ENCODE measurements at places on chromosomes 2 and 18. TPM values are rescaled to one million over a fixed set of nuclear protein-coding genes. Genes with fewer than 3 reads are reported as not detected.
A peak's percentile ranks its signal among the peaks of the same experiment; 100 is the strongest.

- no peaks in the 10 kb centered on the region for H3K36me3 ChIP-seq
- no peaks in the 10 kb centered on the region for H3K27me3 ChIP-seq
- H3K4me1 ChIP-seq, result no peaks in the 10 kb centered on the region
- no peak overlapping the region for H3K4me3 ChIP-seq
Measured at GRCh38 chr2:60526623-60527022, 26.8 kb downstream of the BCL11A start.

DNA sequence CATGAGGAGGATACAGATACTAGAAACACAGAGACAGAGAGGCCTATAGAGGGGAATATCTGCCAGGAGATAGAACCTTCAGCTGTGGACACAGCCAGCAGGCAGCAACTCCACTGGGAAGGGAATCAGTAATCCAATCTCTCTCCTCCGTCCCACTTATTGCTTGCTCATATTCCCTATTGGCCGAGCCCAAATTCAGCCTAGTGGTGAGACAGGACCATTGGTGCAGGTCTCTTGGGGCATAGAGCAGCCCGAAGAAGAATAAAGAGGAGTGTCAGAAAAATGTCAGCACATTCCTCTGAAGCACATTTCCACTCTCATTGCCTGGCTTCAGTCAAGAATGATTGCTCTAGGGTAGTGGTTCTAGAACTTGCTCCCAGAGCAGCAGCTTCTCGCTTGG is 1091.5 kb upstream of the GYPC start:
- DNase-seq, result no peak
- H3K27ac ChIP-seq, result no peak overlapping the region
- no peaks in the 10 kb centered on the region for H3K36me3 ChIP-seq
- no peaks in the 10 kb centered on the region for H3K4me1 ChIP-seq

DNA sequence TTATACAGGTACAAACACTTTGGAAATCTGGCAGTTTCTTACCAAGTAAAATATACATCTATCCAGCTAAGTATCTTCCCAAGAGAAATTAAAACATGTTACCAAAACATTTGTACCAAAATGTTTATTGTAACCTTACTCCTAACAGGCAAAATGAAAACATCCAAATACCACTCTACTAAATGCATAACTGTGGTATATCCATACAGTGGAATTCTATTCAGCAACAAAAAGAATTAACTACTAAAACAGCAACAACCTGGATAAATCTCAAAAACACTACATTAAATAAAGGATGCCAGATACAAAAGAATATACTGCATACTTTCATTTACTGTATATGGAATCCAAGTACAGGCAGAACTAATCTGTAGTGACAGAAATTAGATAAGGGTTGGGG is 51.1 kb downstream of the TLK1 start:
- H3K4me3 ChIP-seq, result no peak overlapping the region
- no peak overlapping the region for H3K27ac ChIP-seq
- DNase-seq, result no peak
- no peaks in the 10 kb centered on the region for H3K27me3 ChIP-seq
- H3K36me3 ChIP-seq, result peaks cover 5% of the 10 kb centered on the region

DNA sequence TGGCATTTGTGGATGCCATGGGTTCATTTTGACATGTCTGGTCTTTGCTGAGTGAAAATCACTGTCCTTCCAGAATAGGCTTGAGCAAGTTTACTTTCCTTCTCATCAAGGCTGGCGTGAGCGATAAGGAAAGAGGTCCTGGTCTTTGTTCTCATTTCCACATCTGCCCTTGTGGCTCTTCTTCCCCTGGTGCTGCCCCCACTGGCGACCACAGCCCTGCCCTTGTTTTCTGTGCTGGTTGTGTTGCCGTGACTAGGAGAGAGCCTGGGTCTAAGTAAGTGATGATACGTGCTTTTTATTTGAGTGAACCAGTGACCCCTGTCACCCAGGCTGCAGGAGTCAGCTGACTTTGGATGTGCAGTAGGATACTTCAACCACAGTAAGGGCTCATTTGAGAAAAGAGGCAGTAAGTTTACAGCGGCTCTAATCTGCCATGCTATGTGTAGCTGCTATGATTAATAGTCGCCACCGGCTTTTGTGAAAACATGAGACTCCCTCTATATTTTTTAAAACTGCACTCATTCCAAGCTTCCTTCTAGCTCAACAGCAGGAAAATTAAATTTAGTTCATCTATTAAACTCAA is 441.7 kb downstream of the RNF144A start:
- H3K27ac ChIP-seq, result no peak overlapping the region
- no peak overlapping the region for H3K4me3 ChIP-seq
- no peak for DNase-seq

- DNase-seq, result no peak
- H3K4me3 ChIP-seq, result no peak overlapping the region
- H3K27me3 ChIP-seq, result no peaks in the 10 kb centered on the region
- H3K4me1 ChIP-seq, result no peaks in the 10 kb centered on the region
- no peak overlapping the region for H3K27ac ChIP-seq
Measured at GRCh38 chr2:210539578-210540416, 16.6 kb upstream of the CPS1 start.

- no peaks in the 10 kb centered on the region for H3K36me3 ChIP-seq
- no peak overlapping the region for H3K27ac ChIP-seq
- no peak overlapping the region for H3K4me3 ChIP-seq
- DNase-seq, result no peak
- H3K27me3 ChIP-seq, result no peaks in the 10 kb centered on the region
Measured at GRCh38 chr2:201542291-201542690, 90.8 kb downstream of the STRADB start.

Gene OTX1
- not detected for total RNA-seq

Gene CRYBA2
- not detected for total RNA-seq

Gene CHRNA1
- not detected for total RNA-seq

Gene TTN
- 0.83 TPM for total RNA-seq

Gene ANTXR1
- total RNA-seq, result 0.22 TPM

DNA sequence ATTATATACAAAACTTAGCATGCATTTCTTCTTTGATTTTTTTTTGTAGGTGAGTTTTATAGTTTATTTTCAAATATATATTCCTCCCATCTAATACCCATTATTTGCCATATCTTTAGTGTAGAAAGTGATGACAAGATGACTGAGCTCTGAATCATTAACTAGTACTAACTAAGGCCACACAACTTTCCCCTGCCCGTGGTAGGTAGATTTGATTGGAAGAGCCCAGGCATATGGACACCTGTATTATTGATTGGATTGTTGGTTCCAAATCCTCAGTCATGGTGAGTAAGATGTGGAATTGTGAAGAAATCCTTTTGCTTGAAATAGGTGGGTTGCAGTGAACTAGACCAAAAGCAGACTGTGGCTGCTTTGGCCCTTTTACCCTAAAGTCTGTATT is 54.8 kb downstream of the ABI2 start:
- DNase-seq, result no peak
- no peak overlapping the region for H3K4me3 ChIP-seq
- H3K27ac ChIP-seq, result no peak overlapping the region
- no peaks in the 10 kb centered on the region for H3K27me3 ChIP-seq
- H3K4me1 ChIP-seq, result no peaks in the 10 kb centered on the region
- no peaks in the 10 kb centered on the region for H3K36me3 ChIP-seq

DNA sequence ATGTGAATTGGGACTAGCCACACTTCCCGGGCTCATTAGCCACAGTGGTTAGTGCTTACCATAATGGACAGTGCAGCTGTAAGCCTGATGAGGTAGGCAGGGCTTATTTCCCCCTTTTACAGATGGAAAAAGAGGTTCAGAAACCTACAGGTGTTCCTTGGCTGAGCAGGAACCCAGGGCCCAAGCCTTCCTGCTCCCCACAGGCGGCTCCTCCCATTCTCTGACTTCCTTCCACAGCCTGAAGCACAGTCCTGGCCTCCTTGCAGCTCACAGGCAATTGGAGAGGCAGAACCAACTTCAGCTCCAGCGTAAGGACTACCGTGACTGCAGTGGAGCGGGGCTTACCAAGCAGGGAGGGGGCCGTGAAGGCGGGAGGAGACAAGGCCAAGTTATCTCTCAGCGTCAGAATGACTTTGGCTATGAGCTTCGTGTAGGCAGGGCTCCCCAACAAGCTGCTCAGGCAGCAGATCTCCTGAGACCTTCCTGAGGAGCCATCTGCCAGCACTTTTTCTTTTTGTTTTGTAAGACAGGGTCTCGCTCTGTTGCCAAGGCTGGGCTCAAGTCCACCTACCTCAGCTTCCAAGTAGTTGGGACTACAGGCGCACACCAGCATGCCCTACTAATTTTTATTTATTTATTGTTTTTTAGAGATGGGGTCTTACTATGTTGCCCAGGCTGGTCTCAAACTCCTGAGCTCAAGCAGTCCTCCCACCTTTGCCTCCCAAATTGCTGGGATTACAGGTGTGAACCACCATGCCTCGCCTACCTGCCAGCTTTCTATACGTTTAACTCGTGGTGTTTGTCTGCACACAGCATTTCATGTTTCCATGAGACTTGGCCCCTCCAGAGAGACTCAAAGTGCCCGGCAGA is 34.2 kb upstream of the NT5DC4 start:
- H3K36me3 ChIP-seq, result no peaks in the 10 kb centered on the region
- no peak overlapping the region for H3K4me3 ChIP-seq
- peaks cover 11% of the 10 kb centered on the region for H3K4me1 ChIP-seq
- H3K27ac ChIP-seq, result peak overlapping the region; percentile 53

GRCh38 chr2:172307800-172308199 is 119.6 kb upstream of the ITGA6 start:
- no peak overlapping the region for H3K4me3 ChIP-seq
- no peaks in the 10 kb centered on the region for H3K27me3 ChIP-seq
- H3K36me3 ChIP-seq, result no peaks in the 10 kb centered on the region
- H3K4me1 ChIP-seq, result no peaks in the 10 kb centered on the region
- H3K27ac ChIP-seq, result no peak overlapping the region
- no peak for DNase-seq

DNA sequence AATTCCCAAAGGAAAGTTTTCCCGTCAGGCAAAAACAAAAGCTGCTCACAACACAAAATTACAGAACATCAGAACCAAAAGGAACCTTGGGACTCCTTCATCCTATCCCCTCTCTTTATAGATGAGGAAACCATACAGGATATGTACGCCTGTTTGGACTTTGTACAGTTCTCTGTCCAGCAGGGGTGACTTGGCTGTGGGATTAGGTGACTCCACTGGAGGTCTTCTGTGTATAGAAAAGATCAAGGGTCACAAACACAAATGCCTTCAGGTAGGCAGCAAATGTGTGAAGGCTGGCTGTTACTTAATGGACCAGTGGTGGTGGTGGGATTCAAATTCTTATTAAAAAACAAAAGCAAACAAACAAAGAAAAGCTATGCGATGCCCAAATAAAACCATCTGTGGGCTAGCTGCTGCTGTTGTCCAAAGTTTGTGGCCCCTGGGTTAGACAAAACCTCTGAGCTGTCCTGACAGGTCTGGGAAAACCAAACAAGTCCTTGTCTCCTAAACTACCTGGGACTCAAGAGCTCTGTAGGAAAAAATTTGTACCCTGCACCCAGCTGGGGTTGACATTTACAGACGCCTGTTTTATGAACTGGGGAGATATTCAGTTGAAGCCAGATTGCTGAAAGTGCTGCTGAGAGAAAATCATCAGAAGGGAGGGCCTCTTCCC is 1.3 kb upstream of the CEP68 start:
- H3K27me3 ChIP-seq, result no peaks in the 10 kb centered on the region
- peaks cover 61% of the 10 kb centered on the region for H3K4me1 ChIP-seq

GRCh38 chr2:174493549-174494331 is 6.9 kb upstream of the GPR155 start:
- peak overlapping the region; percentile 60 for H3K4me3 ChIP-seq
- peak overlapping the region; percentile 70 for H3K27ac ChIP-seq
- DNase-seq, result no peak
- H3K36me3 ChIP-seq, result no peaks in the 10 kb centered on the region
- peaks cover 70% of the 10 kb centered on the region for H3K4me1 ChIP-seq

GRCh38 chr2:211688196-211688595 is 850.4 kb downstream of the ERBB4 start:
- no peak overlapping the region for H3K4me3 ChIP-seq
- H3K27ac ChIP-seq, result no peak overlapping the region
- no peaks in the 10 kb centered on the region for H3K36me3 ChIP-seq
- no peaks in the 10 kb centered on the region for H3K4me1 ChIP-seq

DNA sequence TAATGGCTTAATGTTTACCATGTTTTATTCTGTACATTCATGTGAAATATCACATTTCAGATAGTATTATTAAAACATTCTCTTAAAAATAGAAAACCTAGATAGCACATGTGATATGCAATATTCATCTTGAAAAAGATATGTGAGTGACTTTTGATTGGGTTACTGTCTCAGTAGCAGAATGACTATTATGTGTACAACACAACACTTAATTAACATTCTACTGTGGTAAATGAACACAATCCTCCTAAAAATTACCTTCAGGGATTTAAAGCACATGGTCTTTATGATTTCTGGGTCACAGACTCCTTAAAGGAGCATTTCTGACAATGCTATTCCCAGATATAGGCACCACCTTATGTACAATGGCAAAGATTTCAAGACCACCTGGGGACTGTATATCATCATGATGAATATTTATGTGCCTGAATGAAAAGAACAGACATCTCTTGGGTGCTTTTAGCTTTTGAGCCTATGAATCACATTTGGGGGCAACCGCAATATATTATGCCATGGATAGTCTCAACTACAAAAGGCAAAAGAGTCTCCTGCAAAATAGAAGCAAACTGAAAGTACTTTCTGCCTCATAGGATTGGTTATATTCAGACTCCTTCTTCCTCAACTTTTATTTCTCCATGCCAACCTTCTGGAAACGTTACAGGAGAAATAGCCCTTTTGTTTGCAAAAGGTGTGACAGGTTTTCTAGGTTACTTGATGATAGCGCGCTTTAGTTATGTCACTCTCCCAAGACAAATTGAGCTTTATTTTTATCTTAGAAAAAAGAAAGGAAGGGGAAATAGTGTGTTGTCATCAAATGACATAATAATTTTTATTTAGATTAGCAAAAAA is 259.0 kb downstream of the CALCRL start:
- no peaks in the 10 kb centered on the region for H3K27me3 ChIP-seq
- DNase-seq, result no peak
- no peaks in the 10 kb centered on the region for H3K36me3 ChIP-seq
- H3K4me3 ChIP-seq, result no peak overlapping the region
- no peaks in the 10 kb centered on the region for H3K4me1 ChIP-seq

Gene HSPD1
- total RNA-seq, result 1,183 TPM

DNA sequence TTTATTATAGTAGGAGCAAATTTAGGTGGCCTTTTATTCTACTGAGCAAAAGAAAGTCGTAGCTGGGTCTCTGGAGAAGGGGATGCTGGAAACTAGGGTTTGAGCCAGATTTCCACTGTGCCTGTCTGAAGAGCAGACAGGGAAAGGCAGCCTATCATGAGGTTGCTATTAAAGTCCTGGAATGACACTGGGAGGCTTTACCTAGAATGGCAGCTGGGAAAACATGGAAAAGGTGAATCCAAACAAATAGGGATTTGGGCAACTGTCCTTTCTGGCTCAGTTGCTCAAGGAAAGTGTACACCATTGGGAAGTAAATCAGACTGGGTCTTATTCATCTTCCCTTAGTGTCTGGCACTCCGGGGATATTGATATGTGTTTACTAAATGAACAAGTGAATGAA is 154.6 kb downstream of the MTX2 start:
- H3K27me3 ChIP-seq, result no peaks in the 10 kb centered on the region
- H3K27ac ChIP-seq, result no peak overlapping the region
- no peaks in the 10 kb centered on the region for H3K36me3 ChIP-seq
- DNase-seq, result no peak

- no peaks in the 10 kb centered on the region for H3K36me3 ChIP-seq
- no peaks in the 10 kb centered on the region for H3K27me3 ChIP-seq
- H3K4me1 ChIP-seq, result no peaks in the 10 kb centered on the region
Measured at GRCh38 chr18:59380706-59381105, 21.6 kb upstream of the LMAN1 start.
